Calu3 (cell line): ENCODE measurements at places on chromosomes 1 and 21. TPM values are rescaled to one million over a fixed set of nuclear protein-coding genes. Genes with fewer than 3 reads are reported as not detected.

Gene AADACL4
- total RNA-seq: not detected in 2 replicates

Gene GJA8
- total RNA-seq: not detected in 2 replicates

Gene S1PR1
- not detected in 2 replicates for total RNA-seq

Gene XCL2
- not detected in 2 replicates for total RNA-seq

Gene NBPF1
- total RNA-seq: 26.4 and 27.8 TPM in 2 replicates

Gene S100A2
- total RNA-seq: 11.1 and 14.1 TPM in 2 replicates

Gene NKAIN1
- not detected in 2 replicates for total RNA-seq

Gene ZSCAN20
- total RNA-seq: 6.6 and 8.2 TPM in 2 replicates

Gene TINAGL1
- total RNA-seq: 388 and 430 TPM in 2 replicates

Gene C1orf105
- total RNA-seq: not detected in 2 replicates

Gene RPE65
- not detected in 2 replicates for total RNA-seq

Gene ANKRD34A
- 0.19 and 0.27 TPM in 2 replicates for total RNA-seq

Gene CDCP2
- not detected in 2 replicates for total RNA-seq

Gene EVI5
- 29.5 and 33.9 TPM in 2 replicates for total RNA-seq

Gene PM20D1
- 0.26 and 0.32 TPM in 2 replicates for total RNA-seq

Gene MCOLN3
- total RNA-seq: 12.4 and 14.1 TPM in 2 replicates

Gene ADGRL4
- total RNA-seq: not detected in 2 replicates

Gene FCRL6
- not detected in 2 replicates for total RNA-seq

Gene HHAT
- 5.5 and 5.8 TPM in 2 replicates for total RNA-seq

Gene KLF17
- not detected in 2 replicates for total RNA-seq

Gene SH2D5
- 2.7 and 3.8 TPM in 2 replicates for total RNA-seq

Gene CSMD2
- not detected in 2 replicates for total RNA-seq

Gene HPDL
- 8.4 and 9.7 TPM in 2 replicates for total RNA-seq

Gene HSD3B1
- not detected in 2 replicates for total RNA-seq

Gene CHIA
- not detected in 2 replicates for total RNA-seq

Gene BSND
- total RNA-seq: not detected in 2 replicates

Gene TMPRSS15
- not detected in 2 replicates for total RNA-seq

Gene ATP1A4
- total RNA-seq: not detected in 2 replicates

Gene PTGER3
- 0.09 and 0.10 TPM in 2 replicates for total RNA-seq

Gene HOOK1
- 45.7 and 50.4 TPM in 2 replicates for total RNA-seq

Gene LCE1D
- not detected in 2 replicates for total RNA-seq

Gene OR10J1
- not detected in 2 replicates for total RNA-seq

Gene CACNA1E
- total RNA-seq: not detected in 2 replicates

Gene TMEM200B
- 0.15 TPM in 1 of 2 replicates, not detected in the other for total RNA-seq

Gene GNG12
- total RNA-seq: 72.2 and 85.6 TPM in 2 replicates

Gene NOS1AP
- total RNA-seq: 6.7 and 9.9 TPM in 2 replicates

Gene C1orf94
- total RNA-seq: not detected in 2 replicates

Gene YTHDF2
- total RNA-seq: 106 and 117 TPM in 2 replicates

Gene LMOD1
- not detected in 2 replicates for total RNA-seq

Gene MOB3C
- total RNA-seq: 8.3 and 9.3 TPM in 2 replicates

Gene TMEM61
- 0.45 TPM in 1 of 2 replicates, not detected in the other for total RNA-seq

Gene ZNF124
- total RNA-seq: 34.4 and 45.6 TPM in 2 replicates

Gene TNFRSF8
- total RNA-seq: not detected in 2 replicates

Gene RNU1-2
- total RNA-seq: 1,678 and 1,905 TPM in 2 replicates

Gene LCE1F
- total RNA-seq: not detected in 2 replicates

Gene GRHL3
- 1.4 and 2.9 TPM in 2 replicates for total RNA-seq

Gene CAPN9
- not detected in 2 replicates for total RNA-seq

Gene LYPD8
- total RNA-seq: not detected in 2 replicates

Gene ERICH3
- total RNA-seq: 0.15 and 0.35 TPM in 2 replicates

Gene AMY1B
- not detected in 2 replicates for total RNA-seq

Gene SLC66A1
- total RNA-seq: 10.0 and 13.1 TPM in 2 replicates
